Breast epithelium (tissue), 4 donors: ENCODE measurements at places on chromosomes 1 and 21. TPM values are rescaled to one million over a fixed set of nuclear protein-coding genes. Genes with fewer than 3 reads are reported as not detected.

Gene PLA2G2F
- not detected for total RNA-seq

Gene ZNF644
- total RNA-seq = 58.7 TPM

Gene ARL8A
- 41.1 TPM for total RNA-seq

Gene WNT2B
- total RNA-seq = 6.0 TPM

Gene BTG3
- total RNA-seq = 60.0 TPM

Gene SH2D1B
- 0.33 TPM for total RNA-seq

Gene GFI1
- total RNA-seq = 0.98 TPM

Gene FNDC5
- 0.59 TPM for total RNA-seq

Gene KCNA2
- 0.33 TPM for total RNA-seq

Gene NHLH1
- not detected for total RNA-seq

Gene EXO1
- not detected for total RNA-seq

Gene KRTAP11-1
- not detected for total RNA-seq

Gene SNX7
- total RNA-seq = 24.0 TPM

Gene C1orf87
- total RNA-seq = not detected

Gene ZFP69B
- total RNA-seq = 2.6 TPM

Gene CLDN14
- not detected for total RNA-seq

Gene TP53BP2
- total RNA-seq = 31.4 TPM

Gene GBP6
- total RNA-seq = not detected

Gene SLAMF6
- 1.1 TPM for total RNA-seq

Gene RIIAD1
- total RNA-seq = not detected

Gene IL20
- total RNA-seq = not detected

Gene MTMR11
- total RNA-seq = 7.4 TPM

Gene GSTM5
- 3.6 TPM for total RNA-seq

Gene RNF186
- total RNA-seq = 4.3 TPM

Gene RIT1
- total RNA-seq = 29.4 TPM

Gene GNAT2
- total RNA-seq = not detected

Gene CTH
- total RNA-seq = 4.9 TPM

Gene NCAM2
- 2.6 TPM for total RNA-seq

Gene CFAP107
- not detected for total RNA-seq

Gene OLFML2B
- 7.3 TPM for total RNA-seq

Gene RGS1
- 210 TPM for total RNA-seq

Gene COL9A2
- 22.0 TPM for total RNA-seq

Gene CFHR4
- not detected for total RNA-seq

Gene CLCA4
- total RNA-seq = 15.1 TPM

Gene MPL
- not detected for total RNA-seq

Gene TPM3
- total RNA-seq = 245 TPM

Gene DIO1
- not detected for total RNA-seq

Gene SWT1
- 10.5 TPM for total RNA-seq
